ENCODE measurements at places on chromosomes 7 and 10.

- no peak for DNase-seq
Observed at GRCh38 chr10:26169466-26169865, 47.1 kb upstream of the GAD2 start.

DNA sequence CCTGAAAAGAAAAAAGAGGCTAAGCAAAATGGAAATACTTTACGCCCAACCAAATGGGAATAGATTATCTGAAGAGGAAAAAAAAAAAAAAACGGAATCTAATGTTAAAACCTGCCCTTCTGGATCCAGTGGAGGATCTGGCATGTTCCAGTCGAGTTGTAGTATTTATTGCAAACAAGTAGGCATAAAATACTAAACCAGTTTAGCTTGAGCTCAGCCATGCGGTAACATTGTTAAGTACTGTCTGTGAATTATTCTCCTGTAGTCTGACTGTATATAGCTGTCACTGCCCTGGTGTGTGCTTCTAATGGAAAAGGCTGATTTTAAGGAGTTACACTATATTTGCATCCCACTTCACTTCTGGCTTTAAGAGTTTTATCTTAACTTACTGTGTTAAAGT is 40.3 kb downstream of the CELF2 start:
- DNase-seq: no peak

GRCh38 chr10:122487174-122487765 is 25.9 kb downstream of the HTRA1 start:
- DNase-seq: no peak

GRCh38 chr7:29314148-29314547 is 119.6 kb downstream of the CHN2 start:
- no peak for DNase-seq

DNA sequence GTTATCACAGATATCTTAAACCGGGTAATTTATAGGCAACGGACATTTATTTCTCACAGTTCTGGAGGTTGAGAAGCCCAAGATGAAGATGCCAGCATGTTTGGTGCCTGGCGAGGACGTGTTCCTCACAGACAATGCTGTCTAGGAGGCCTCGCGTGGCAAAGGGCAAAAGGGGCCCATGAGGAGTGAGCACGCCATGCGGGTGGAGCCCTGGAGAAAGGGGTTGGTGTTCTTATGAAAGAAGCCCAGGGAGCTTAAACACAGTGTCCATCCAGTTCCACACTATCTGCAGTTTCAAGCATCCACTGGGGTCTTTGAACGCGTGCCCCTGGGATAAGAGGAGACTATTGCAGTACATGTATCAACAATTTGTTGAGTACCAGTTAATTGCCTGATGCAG is 51.4 kb downstream of the CXCL12 start:
- DNase-seq: no peak

- DNase-seq: no peak
Observed at GRCh38 chr10:45612741-45613140, 59.8 kb downstream of the ZFAND4 start.

DNA sequence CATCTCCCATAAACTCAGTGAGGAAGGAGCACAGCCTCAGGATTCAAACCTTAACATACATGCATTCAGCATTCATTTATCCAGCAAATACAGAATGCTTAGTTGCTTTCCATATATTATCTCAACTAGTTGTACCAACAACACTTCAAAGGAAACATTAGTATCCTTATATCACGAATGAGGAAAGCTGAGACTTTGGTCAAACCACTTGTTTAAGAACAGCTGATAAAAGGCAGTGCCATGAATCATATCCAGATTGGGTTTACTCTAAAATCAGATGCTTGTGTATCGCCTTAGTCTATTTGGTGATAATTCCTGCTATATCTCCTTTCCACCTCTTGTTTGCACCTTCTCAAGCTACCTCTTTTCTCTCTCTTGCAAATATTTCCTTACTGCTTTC is 1.9 kb upstream of the CPED1 start:
- DNase-seq: no peak

DNA sequence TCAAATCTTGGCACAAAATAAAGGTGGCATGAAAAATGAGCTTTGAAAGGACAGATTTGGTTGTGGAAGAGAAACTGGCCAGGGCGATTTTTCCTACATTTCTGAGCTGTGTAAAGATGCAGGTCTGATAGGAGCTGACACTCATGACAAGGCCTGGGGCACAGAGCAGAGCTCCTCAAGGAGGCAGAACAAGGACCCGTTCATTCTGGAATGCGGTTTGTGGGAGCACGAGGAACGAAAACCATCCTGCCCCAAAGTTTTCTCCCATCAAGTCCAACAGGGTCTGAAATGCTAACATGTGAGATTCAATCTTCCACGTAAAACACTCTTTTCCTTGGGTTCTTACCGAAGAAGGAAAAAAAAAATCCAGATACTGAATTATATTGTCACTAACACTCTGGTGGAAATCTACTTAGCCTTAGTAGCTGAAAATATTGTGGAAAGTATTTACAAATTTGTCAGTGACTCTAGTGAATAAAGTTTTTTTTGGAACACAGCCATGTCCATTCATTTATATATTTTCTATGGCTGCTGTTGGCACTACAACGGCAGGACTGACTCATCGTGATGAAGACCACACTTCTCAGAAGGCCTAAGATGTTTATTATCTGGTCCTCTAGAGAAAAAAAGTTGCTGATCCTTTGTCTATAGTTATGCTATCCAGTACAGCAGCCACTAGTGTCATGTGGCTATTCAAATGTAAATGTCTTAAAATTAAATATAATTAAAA is 215.7 kb downstream of the BAMBI start:
- no peak for DNase-seq

GRCh38 chr10:29028486-29028885 is 260.4 kb upstream of the LYZL1 start:
- DNase-seq: no peak

- no peak for DNase-seq
Observed at GRCh38 chr10:106175760-106176377, 988.6 kb downstream of the SORCS1 start.

- no peak for DNase-seq
Observed at GRCh38 chr7:103805346-103805745, 184.1 kb downstream of the RELN start.

GRCh38 chr10:33802566-33802965 is 468.1 kb upstream of the NRP1 start:
- no peak for DNase-seq

DNA sequence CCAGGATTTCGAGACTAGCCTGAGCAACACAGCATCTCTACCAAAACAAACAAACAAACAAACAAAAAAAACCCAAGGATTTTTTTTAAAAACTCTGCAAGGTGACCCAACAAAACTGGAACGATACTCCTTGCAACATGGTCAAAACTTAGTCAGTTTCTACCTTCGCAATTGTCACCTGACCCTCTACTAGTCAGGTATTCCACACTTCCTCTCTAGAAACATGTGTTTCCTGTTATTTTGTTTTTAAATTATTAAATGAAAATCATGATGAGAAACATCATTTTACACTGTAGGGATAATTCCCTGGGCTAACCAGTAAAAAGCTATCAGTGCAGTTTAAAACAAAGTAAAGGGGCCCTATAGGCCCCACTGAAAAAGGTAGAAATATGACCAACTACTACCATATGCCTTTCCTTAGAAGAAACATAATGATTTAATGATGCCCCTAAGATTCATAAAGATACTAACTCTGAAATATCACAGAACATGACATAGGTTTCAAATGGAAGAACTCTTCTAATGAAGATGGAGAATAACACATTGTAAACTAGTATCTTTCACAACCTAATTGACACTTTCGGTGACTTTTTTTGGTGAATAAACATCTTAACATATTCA is 8.7 kb downstream of the BRAF start:
- no peak for DNase-seq

GRCh38 chr7:155477476-155477875 is 19.5 kb downstream of the EN2 start:
- no peak for DNase-seq

DNA sequence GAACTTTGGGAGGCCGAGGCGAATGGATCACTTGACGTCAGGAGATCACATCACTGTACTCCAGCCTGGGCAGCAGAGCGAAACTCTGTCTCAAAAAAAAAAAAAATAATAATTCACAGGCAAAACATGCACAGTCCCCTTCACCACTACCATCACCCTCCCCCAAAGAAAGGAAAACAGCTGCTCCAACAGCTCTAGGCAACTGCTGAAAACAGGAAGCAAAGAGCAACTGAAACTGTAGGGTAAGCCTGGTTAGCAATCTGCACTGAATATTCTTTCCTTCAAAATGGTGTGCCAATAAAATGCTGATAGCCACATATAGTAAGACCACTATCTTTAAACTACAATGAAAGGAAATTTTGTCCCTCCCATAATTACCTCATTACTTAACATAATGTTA is 11.8 kb downstream of the NT5C2 start:
- DNase-seq: no peak

All from activated CD8-positive, alpha-beta memory T cell treated with anti-CD3 and anti-CD28 coated beads for 1 hour (primary cell).